ENCODE measurements at places on chromosomes 3 and 15.

GRCh38 chr3:12991481-12991837, 81.8 kb downstream of the IQSEC1 start:
- DNase-seq = no peak

DNA sequence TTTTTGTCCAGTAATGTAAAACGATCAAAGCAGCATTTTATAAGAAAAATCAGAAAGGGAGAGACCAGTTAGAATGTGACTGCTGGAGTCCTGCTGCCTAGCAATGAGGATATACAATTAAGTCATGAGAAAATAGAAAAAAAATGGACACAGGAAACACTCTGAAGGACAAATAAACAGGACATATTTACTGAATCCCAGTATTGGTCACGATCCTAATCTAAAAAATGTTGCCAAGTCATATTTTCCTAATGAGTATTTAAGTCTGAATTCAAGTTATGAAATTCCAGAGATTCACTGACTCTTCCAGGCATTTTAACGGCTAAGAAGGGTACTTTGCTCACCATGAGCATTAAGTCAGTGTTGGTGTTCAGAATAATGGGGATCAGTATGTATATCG, 154.3 kb upstream of the CCDC54 start:
- DNase-seq = no peak

GRCh38 chr3:197227780-197228574, 70.4 kb downstream of the DLG1 start:
- DNase-seq = no peak

DNA sequence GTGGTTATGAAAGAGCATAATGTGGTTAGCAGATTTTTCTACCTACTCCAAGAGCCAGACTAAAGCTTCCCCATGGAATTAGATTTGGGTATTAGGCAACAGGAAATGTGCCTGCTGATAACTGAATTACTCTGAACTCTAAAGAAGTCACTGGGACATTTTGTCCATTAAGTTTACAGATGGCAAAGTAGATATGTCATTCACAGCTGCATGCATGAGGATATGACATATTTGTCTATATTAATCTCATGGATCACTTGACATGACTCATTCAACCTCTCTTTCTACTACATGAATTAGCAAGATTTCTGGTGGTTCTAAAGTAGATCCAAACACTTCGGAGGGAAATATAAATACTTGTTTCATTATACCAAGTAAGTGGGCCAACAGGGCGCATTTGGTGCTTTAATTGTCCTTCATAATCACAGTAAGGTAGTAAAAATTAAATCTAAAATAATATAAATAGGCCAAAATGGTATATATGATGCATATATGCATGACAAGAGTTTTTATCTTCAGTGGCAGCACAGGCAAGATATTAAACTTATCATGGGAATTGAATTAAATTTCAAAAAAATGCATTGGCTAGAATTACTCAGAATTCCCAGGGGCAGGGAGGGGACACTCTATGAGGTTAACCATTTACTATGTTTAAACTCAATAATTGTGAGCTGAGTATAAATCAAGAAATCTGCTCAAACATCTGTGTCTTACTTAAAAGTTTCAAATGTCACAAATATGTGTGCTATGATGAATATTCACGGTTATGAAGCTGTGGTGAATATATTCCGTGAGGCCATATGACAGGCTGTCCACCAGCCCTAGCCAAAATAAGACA, 365.3 kb upstream of the KCNMB2 start:
- DNase-seq = no peak

DNA sequence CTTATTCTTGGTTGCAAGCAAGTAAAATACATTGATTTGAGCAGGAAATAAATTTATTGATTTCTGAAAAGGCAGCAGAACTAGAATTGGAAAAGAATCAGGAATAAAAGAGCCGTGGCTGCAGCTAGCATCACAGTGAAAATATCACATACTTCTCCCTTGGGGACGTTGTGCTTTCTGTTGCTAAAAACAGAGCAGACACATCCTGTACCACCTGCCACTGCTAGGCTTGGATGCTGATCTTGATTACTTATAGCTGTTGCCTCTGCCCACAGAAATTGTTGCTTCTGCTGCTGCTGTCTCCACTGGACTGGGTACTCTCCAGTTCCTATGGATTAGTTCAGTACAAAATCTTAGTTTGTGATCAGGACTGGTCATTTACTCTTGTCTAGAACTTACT, 283.8 kb downstream of the C3orf38 start:
- no peak for DNase-seq

DNA sequence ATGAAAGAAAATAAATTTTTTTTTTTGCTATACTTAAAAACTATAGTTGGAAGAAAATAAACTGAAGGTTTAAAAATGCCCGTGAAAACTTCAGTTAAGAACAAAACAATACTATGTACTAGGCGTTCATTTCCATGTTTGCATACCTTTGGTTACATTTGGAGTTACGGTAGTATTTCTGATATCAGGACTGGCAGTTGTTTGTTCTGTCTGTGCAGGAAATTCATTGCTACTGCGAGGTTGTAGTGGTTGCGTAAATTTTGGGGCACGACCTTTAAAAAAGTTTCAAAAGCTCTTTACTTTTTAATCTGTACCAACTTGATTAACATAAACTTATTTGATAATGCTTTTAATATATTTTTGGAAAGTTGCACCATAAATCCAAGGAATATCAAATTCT, 47.9 kb downstream of the ST3GAL6 start:
- DNase-seq = no peak

- DNase-seq = no peak
These were observed 22.4 kb downstream of the CD86 start for GRCh38 chr3:122077293-122078234.

- DNase-seq = no peak
These were observed 127.6 kb upstream of the LMOD3 start for GRCh38 chr3:69250014-69250413.

GRCh38 chr3:146187334-146187950, 26.5 kb upstream of the PLOD2 start:
- DNase-seq = no peak

- DNase-seq = no peak
These were observed 1.0 kb downstream of the LYSMD4 start for GRCh38 chr15:99732124-99732750.

DNA sequence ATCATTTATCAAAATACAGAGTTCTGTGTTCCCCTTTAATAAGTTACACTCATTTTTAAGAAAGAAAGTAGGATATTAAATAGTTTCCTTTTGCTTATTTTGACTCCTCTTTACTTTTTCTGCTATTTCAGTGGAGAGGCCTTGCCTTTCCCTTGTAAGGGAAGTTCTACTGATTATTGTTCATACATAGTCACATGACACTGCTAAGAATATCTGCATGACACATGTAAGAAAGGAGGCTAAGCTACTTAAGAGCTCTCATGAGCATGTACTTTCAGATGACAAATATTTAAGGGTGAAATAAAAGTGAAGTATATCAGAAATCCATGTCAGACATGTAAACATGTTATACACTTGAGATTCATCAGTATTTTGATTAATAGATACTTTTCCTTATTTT, 39.0 kb downstream of the MYRIP start:
- DNase-seq = no peak
